ENCODE measurements at places on chromosomes 11 and 22.

DNA sequence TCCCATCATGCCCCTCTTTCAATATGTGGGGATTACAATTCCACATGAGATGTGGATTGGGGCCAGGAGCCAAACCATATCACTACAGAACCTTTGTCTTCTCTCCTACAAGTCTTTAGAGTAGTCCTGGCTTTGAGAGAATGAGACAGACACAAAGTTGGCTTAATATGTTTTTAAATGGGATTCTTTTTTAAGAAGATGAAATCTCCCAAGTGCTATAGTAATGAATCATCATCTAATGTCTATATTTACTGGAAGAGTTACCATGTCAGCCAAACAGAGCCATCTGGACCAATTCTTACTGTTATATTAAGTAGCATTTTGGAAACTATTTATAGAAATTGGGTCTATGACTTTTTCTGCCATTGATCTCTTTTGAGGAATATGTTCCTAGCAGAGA is 38.1 kb upstream of the CARD18 start:
- DNase-seq, result no peak

DNA sequence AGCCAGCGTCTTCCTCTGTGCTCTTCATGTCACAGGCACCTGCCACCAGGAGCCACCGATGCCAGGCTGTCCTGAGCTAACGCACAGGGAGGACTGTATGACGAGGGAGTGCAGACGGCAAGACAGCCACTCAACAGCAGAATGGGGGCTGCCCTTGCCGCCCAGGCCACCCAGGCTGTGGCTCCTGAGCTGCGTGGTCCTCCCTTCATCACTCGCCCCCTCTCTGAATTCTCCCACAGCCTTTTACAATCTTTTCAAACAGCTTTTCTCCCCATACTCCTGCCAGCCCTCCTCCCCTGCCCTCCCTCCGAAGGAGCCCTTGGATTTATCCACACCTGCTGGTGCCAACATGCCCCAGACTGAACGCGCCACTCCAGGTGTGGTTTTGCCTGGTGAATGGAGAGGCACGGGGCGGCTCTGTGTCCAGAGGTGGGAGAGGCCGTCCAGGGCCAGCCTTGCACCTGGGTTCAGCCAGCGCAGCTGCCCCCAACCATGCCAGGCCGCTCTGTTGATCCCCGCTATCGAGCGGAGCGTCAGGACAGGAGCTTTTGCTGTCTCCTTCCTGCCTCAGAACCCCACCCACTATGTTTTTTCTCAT is 22.0 kb downstream of the OVOL1 start:
- DNase-seq, result no peak

- no peak for DNase-seq
Observed at GRCh38 chr11:68282141-68282860, 10.5 kb upstream of the C11orf24 start.

- no peak for DNase-seq
Observed at GRCh38 chr11:82814379-82814778, 80.7 kb upstream of the FAM181B start.

DNA sequence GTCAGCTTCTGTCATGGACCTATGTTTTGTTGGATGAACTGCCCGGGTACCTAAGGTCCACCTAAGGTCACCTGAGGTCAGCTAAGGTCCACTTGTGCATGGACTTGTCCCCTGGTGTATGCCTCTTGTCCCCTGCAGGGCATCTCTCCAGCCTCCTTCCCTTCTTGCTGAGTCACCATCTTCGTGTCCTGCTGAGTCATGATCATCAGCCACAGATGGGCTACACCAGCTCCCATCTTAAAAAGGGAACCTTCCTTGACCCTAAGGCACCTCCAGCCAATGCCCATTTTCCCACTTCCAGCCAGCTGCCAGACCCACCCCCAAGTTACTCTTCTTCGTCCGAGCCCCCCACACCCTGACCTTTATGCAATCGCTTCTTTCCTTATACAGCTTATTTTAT is 544.9 kb downstream of the TBC1D22A start:
- DNase-seq, result no peak

DNA sequence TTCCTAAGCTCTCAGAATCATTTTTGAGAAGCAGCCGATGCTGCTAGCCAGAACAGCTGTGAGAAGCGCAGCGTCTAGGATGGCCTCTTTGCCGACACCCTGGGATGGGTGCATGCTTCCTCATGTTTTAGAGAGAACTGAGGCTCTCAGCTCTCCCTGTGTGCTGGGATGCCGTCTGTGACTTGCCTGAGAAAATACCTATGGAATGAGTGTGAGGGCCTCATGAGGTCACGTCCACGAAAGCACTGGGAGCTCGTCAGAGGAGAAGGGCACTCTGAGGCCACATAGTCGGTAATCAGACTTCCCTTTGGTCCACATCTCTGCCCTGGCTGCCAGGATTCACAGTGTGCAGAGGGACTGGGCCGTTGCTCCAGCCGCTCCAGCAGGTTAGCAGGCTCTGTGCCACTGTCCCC is 54.7 kb downstream of the MICAL3 start:
- no peak for DNase-seq

DNA sequence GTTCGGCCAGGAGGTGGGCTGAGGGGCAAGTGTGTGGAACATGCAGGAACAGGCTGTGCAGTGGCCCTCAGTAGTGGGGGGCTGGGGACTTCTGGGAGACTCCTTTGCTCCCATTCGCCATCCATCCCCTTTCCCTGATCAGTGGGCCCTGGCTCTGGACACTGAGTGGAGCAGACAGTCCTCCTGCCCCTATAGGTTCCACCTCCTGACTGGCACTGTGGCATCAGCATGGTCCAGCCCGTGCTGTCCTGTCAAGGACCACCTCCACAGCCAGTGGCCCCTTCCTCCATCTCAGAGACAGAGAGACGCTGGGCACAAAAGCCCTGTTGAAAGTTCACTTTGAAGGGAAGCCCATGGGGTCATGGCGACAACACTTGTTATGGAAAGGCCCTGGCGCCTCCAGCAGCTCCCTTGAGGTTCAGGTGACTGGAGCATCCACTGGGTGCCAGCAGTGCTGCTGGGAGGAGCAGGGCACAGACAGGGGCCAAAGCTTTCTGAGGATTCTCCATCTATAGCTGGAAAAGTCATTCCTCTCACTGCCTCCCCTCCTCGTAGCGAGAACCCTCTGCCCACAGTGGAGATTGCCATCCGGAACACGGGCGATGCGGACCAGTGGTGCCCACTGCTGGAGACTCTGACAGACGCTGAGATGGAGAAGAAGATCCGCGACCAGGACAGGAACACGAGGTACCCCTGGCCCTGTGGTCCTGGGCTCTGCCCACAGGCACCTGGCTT is 5.6 kb downstream of the DERL3 start:
- DNase-seq, result no peak
